A673 (cell line): ENCODE measurements at places on chromosomes 1 and 21. TPM values are rescaled to one million over a fixed set of nuclear protein-coding genes. Genes with fewer than 3 reads are reported as not detected.

DNA sequence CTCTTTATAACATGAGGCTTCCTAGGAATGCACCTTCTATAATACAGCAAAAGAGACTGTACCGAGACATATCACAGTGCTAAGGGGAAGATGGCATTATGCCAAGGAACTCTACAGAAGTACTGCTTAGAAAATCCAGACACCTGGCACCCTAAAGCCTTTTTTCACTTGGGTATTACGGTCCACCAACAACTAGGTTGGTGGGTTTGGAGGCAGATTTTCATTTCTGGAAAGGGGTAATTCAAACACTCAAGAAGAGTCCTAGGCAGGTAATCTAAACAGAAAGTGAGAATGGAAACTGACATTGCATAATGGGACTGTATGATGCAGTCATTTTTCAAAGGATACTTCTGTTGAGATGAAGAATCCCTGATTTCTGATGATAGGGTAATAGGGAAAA is 19.6 kb downstream of the SCMH1 start:
- no peak for DNase-seq
- no peaks in the 10 kb centered on the region for H3K36me3 ChIP-seq
- H3K4me3 ChIP-seq: no peak overlapping the region
- peaks cover 5% of the 10 kb centered on the region for H3K4me1 ChIP-seq
- no peak overlapping the region for H3K27ac ChIP-seq

GRCh38 chr1:210464519-210465039 is 135.9 kb downstream of the HHAT start:
- H3K27me3 ChIP-seq: no peaks in the 10 kb centered on the region
- DNase-seq: no peak
- H3K27ac ChIP-seq: no peak overlapping the region
- no peaks in the 10 kb centered on the region for H3K4me1 ChIP-seq
- H3K36me3 ChIP-seq: no peaks in the 10 kb centered on the region
- no peak overlapping the region for H3K4me3 ChIP-seq

GRCh38 chr1:33254491-33254890 is 1.8 kb upstream of the ZNF362 start:
- DNase-seq: no peak
- no peaks in the 10 kb centered on the region for H3K36me3 ChIP-seq
- no peaks in the 10 kb centered on the region for H3K27me3 ChIP-seq
- peaks cover 15% of the 10 kb centered on the region for H3K4me1 ChIP-seq

GRCh38 chr1:214848101-214848500 is 234.4 kb upstream of the KCNK2 start:
- no peak overlapping the region for H3K27ac ChIP-seq
- no peaks in the 10 kb centered on the region for H3K4me1 ChIP-seq
- no peaks in the 10 kb centered on the region for H3K36me3 ChIP-seq

GRCh38 chr1:44798481-44799365 is 1.5 kb upstream of the PLK3 start:
- H3K4me1 ChIP-seq: peaks cover 4% of the 10 kb centered on the region
- H3K27me3 ChIP-seq: no peaks in the 10 kb centered on the region
- H3K4me3 ChIP-seq: no peak overlapping the region
- H3K27ac ChIP-seq: no peak overlapping the region
- no peak for DNase-seq

- H3K36me3 ChIP-seq: no peaks in the 10 kb centered on the region
- peaks cover 5% of the 10 kb centered on the region for H3K27me3 ChIP-seq
- H3K4me3 ChIP-seq: no peak overlapping the region
- peaks cover 7% of the 10 kb centered on the region for H3K4me1 ChIP-seq
- no peak overlapping the region for H3K27ac ChIP-seq
Measured at GRCh38 chr1:119371815-119372214, 3.2 kb downstream of the HAO2 start.

The NHLH1 gene
- total RNA-seq: 0.43 and 0.55 TPM in 2 replicates

GRCh38 chr1:41957568-41957967 is 38.8 kb upstream of the HIVEP3 start:
- H3K4me1 ChIP-seq: peaks cover 11% of the 10 kb centered on the region
- DNase-seq: no peak
- H3K27me3 ChIP-seq: no peaks in the 10 kb centered on the region
- no peaks in the 10 kb centered on the region for H3K36me3 ChIP-seq

DNA sequence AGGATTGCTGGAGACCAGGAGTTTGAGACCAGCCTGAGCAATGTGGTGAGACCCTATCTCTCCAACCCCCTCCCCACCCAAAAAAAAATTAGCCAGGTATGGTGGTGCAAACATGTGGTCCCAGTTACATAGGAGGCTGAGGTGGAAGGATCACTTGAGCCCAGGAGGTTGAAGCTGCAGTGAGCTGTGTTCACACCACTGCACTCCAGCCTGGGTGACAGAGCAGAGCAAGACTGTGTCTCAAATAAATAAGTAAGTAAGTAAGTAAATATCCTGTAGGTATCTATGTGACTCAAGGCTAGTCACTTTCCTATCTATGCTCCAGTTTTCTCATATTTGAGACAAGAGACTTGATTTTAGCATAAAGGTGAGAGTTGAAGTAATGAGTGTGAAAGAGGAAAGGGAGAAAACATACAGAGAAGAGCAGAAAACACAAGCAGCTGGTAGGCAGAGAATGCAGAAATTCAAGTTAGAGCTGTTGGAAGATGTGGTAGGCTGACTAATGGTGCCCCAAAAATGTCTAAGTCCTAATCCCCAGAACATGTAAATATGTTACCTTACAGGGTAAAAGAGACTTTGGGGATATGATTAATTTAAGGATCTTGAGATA is 7.5 kb downstream of the PPP1R12B start:
- no peak overlapping the region for H3K4me3 ChIP-seq
- no peaks in the 10 kb centered on the region for H3K4me1 ChIP-seq
- no peaks in the 10 kb centered on the region for H3K27me3 ChIP-seq
- H3K36me3 ChIP-seq: no peaks in the 10 kb centered on the region

- H3K36me3 ChIP-seq: no peaks in the 10 kb centered on the region
- H3K4me1 ChIP-seq: peaks cover 10% of the 10 kb centered on the region
- DNase-seq: no peak
- H3K27me3 ChIP-seq: no peaks in the 10 kb centered on the region
- H3K4me3 ChIP-seq: no peak overlapping the region
Measured at GRCh38 chr1:93468662-93469061, 20.7 kb downstream of the FNBP1L start.

The C8B gene
- 0.39 TPM in 1 of 2 replicates, not detected in the other for total RNA-seq

DNA sequence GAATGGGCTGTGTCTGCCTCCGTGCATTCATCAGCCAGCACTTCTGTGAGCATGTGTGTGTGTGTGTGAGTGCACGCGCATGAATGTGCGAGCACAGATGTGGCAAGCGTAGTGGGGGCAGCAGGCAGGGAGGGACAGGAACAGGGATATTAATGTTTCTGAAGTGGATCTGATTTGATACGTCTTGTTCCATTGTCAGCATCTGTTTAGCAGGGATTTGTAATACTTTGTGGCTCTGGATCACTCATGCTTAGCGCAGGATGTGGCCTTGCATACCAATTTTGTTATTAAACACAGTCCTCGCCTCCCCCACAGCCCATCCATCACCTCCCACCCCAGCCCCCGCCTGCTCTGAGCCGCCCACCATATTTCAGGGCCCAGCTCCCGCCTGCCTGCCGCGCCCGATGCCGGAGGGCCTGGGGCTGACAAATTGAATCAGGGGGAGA is 52.4 kb downstream of the TMEM53 start:
- H3K27me3 ChIP-seq: peaks cover 11% of the 10 kb centered on the region
- no peak overlapping the region for H3K27ac ChIP-seq
- H3K4me3 ChIP-seq: no peak overlapping the region

DNA sequence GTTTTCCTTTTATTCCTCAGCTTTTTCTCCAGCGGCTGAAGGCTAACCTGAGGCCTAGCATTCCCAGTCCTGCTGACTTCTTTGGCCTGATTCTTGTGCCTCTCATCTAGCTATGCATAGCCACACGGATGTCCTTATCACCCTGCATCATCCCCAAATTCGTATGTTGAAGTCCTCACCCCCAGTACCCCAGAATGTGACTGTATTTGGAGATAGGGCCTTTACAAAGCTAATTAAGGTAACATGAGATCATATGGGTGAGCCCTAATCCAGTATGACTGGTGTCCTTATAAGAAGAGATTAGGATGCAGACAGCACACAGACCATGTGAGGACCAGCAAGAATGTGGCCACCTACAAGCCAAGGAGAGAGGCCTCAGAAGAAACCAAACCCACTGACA is 44.6 kb downstream of the CDCP2 start:
- H3K4me1 ChIP-seq: no peaks in the 10 kb centered on the region
- no peak for DNase-seq
- H3K4me3 ChIP-seq: no peak overlapping the region
- H3K36me3 ChIP-seq: no peaks in the 10 kb centered on the region
- no peak overlapping the region for H3K27ac ChIP-seq
- no peaks in the 10 kb centered on the region for H3K27me3 ChIP-seq

- DNase-seq: no peak
- H3K4me1 ChIP-seq: no peaks in the 10 kb centered on the region
- no peak overlapping the region for H3K4me3 ChIP-seq
- no peaks in the 10 kb centered on the region for H3K27me3 ChIP-seq
Measured at GRCh38 chr1:40303051-40303771, 13.9 kb downstream of the COL9A2 start.

- peaks cover 81% of the 10 kb centered on the region for H3K36me3 ChIP-seq
- no peaks in the 10 kb centered on the region for H3K27me3 ChIP-seq
- DNase-seq: no peak
- no peaks in the 10 kb centered on the region for H3K4me1 ChIP-seq
Measured at GRCh38 chr1:225990705-225991464, 8.3 kb downstream of the SDE2 start.

DNA sequence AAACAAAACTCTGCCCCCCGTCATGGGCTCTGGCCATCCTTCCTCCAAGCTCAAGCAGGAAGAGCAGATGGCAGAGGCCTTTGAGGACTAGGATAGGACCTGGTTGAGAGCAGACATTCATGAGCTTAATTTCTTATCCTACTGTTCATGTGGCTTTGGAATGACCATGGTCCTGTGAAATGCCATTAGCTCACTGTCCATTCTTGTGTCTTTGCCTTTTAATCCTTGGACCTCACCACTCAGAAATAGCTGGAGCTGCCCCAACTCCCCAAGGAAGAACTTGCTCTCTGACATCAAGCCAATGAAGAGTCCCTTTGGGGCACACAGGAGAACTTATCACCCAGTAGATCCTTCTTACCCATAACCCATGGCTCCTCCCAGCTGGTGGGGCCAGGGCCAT is 11.6 kb upstream of the FAM20B start:
- no peaks in the 10 kb centered on the region for H3K4me1 ChIP-seq
- no peak for DNase-seq

DNA sequence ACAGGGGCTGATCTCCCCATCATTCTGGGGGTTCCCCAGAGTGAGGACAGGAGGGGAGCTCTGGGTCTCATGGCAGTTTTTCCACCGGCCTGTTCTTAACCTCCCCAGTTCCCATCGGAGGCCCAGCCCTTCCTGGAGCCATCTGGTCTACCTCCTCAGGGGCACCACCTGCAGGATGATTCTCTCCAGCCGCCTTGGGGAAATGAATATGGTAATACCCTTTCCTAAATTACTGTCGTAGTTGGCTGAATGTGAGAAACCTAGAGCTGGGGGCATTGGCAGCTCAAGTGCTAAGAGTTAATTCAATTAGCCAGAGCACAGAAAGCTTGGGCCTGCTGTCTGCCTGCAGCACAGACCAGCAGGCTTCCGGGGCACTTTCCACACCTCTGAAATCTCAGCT is 64.9 kb downstream of the TAS1R2 start:
- H3K27ac ChIP-seq: no peak overlapping the region
- peaks cover 16% of the 10 kb centered on the region for H3K4me1 ChIP-seq
- no peaks in the 10 kb centered on the region for H3K36me3 ChIP-seq

DNA sequence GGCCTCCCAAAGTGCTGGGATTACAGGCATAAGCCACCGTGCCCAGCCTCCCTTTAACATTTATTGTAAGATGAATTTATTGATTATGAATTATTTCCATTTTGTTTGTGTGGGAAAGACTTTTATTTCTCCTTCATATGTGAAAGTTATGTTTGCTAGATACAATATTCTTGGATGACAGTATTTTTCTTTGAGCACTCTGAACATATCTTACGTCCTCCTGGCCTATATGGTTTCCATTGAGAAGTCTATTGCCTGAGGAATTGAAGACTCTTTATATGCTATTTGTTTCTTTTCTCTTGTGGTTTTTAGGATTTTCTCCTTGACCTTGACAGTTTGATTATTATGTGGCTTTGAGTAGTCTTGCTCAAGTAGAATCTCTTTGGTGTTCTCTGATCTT is 26.8 kb upstream of the HLX start:
- no peak overlapping the region for H3K27ac ChIP-seq
- H3K4me3 ChIP-seq: no peak overlapping the region
- DNase-seq: no peak
- H3K27me3 ChIP-seq: no peaks in the 10 kb centered on the region

The LRRN2 gene
- total RNA-seq: not detected in 2 replicates

The SMCP gene
- not detected in 2 replicates for total RNA-seq

GRCh38 chr1:58979086-58979485 is 195.2 kb upstream of the JUN start:
- H3K4me1 ChIP-seq: peaks cover 8% of the 10 kb centered on the region
- no peak overlapping the region for H3K4me3 ChIP-seq
- H3K36me3 ChIP-seq: no peaks in the 10 kb centered on the region
- no peaks in the 10 kb centered on the region for H3K27me3 ChIP-seq
- DNase-seq: no peak

- H3K27ac ChIP-seq: no peak overlapping the region
- H3K36me3 ChIP-seq: no peaks in the 10 kb centered on the region
- H3K4me1 ChIP-seq: peaks cover 20% of the 10 kb centered on the region
- DNase-seq: peak; percentile 85
- no peaks in the 10 kb centered on the region for H3K27me3 ChIP-seq
Measured at GRCh38 chr1:232538224-232538942, 91.5 kb downstream of the SIPA1L2 start.

DNA sequence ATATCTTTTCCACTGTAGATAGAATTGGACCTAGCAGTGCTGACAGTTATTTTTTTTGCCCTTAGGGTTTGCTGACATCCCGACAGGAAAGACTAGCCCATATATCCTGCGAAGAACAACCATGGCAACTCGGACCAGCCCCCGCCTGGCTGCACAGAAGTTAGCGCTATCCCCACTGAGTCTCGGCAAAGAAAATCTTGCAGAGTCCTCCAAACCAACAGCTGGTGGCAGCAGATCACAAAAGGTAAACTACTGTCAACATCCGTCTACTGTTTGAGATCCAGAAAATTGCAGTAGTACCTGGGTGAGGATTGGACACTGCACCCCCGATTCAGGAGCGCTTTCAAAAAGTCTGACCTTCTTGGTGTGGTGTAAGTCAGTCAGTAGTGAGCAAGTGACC is 55.8 kb downstream of the CENPF start:
- no peak overlapping the region for H3K4me3 ChIP-seq
- peak; percentile 9 for DNase-seq
- no peaks in the 10 kb centered on the region for H3K27me3 ChIP-seq
- H3K36me3 ChIP-seq: peaks cover 99% of the 10 kb centered on the region
- H3K27ac ChIP-seq: no peak overlapping the region
- peaks cover 8% of the 10 kb centered on the region for H3K4me1 ChIP-seq

The SLC45A1 gene
- 0.52 and 0.82 TPM in 2 replicates for total RNA-seq

DNA sequence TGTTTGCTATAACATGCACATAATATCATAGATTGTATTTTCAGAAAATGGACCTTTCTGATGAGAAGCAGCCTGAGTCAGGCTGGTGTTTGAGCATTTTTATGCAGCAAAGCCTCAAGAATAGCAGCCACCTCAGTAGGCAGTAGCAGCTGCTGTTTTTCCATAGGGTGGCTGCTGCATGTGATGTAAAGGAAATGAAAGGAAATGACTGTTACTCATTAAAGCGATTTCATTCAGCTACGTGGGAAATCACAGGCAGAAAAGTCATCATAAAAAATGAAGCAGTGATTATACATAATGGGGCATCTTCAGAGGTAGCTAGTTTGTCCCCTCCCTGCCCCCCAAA is 110.4 kb downstream of the PATJ start:
- no peaks in the 10 kb centered on the region for H3K36me3 ChIP-seq
- H3K4me1 ChIP-seq: peaks cover 23% of the 10 kb centered on the region
- H3K4me3 ChIP-seq: no peak overlapping the region
- no peak overlapping the region for H3K27ac ChIP-seq
- H3K27me3 ChIP-seq: no peaks in the 10 kb centered on the region
- peak; percentile 55 for DNase-seq
